ENCODE measurements at places on chromosomes 2 and 18.

DNA sequence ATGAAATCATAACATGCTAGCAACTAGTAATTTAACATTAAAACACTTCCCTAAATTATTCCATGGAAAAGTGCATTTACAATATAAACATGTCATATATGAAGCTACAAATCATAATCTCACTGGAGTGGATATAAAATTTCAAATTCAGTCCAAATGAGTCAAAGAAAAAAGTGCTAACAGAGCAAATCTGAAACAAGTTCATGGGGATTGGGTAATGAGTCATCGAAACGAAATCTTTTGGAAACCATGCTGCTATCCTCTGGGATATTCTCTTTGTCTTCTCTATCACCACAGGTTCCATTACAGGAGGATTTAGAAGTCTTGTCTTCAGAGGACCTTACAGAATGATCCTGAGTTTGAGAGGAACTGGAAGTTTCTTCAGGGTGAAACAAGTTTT, 34.1 kb downstream of the STK17B start:
- no peak for DNase-seq

DNA sequence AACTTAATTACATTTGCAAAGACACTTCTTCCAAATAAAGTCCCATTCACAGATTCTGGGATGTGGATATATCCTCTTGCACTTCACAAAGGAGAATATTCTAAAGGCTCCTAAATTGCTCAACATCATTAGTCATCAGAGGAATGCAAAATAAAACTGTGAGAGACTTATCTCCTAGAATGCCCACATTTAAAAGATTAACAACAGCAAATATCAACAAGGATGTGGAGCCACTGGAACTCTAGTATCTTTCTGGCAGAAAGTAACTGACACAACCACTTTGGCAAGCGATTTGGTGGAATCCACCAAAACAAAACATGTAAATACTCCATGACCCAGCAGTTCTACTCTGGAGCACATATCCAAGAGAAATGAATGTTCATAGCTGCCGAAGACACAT, 4.6 kb downstream of the NEU2 start:
- no peak for DNase-seq

DNA sequence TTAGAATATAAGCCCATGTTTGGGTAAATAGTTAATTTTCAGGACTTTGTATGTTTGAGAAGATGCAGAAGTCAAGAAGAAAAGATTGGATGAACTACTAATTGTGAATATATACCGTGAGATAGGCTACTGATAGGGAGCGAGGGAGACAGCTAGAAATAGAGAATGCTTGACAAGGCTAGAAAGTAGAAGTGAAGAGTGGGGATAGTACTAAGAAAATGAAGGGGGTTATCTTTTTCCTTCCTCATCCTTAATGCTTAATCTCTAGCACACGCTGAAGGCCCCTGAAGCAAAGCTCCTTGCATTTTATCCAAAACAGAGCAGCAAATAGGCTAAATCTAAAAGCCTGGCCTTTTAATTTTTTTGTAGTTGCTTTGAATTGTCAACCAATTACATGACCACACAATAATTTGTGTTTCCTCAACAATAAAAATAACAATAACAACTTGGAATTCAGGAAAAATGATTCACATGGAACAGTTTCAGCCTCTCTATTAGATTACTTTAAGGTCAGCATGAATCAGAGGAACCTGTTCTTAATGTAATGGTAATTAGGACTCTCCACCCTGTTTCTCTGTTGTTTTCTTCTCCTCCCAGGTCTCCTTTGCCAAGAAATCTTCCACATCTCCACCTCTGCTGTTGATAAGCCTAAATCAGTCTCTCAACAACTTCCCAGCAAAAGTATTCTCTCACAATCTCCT, 1071.3 kb upstream of the ZEB2 start:
- DNase-seq: no peak

- no peak for DNase-seq
Observed at GRCh38 chr18:46134920-46135675, 30.9 kb downstream of the HAUS1 start.

DNA sequence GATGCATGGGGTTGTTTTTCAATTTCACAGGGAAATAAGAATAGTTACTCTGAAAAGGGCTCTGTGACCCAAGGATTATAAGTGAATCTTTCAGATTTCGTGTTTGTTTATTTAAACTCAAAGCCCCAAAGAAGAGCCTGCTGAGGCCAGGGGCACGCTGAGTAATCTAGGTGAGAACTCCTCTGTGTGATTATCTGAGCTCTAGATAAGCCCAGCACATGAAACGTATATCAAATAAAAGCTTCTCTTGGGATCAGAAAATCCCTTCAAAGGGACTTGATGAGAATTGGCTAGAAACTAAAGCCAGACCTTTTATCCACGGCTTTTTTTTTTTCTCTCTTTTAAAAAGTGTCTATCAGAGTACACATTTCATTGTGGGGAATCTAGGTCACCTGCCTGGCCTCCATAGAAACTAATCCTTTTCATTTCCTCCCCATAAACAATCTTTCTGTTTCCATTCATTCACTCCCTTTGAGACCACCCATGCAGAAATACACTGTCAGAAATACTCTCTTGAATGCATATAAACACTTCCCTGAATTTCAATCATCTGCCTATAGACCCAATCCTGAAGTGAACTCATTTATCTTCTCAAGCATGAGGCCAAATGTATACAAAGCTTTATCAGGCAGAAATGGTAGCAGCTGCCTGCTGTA, 137.4 kb downstream of the RIT2 start:
- no peak for DNase-seq

DNA sequence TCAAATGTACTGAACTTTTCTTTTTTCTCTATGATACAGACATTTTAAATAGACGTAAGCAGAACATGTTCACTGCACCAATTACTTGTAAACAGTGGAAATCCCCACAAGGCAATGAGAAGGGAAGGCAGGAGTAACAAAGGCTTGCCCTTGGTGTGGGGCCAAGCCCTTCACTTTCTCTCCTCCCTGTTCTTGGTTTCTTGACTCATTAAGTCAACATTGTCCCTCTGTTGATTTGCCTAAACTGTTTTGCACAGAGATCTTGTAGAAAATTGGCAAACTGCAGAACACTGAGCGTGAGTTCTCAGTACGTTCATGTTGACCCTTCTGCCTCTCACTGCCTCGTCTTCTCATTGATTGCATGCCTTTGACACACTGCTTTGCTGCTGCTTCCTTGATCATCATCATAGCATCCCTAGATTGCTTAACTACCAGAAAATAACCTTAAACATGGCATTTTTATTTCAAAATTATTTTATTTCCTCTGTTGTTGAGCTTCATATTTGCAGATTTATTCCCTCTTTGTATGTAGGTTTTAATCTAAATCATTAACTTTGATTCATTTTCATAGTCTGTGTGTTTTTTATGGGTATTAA, 257.7 kb downstream of the PTGR3 start:
- peak; percentile 40 for DNase-seq

GRCh38 chr18:42340423-42341009, 385.5 kb downstream of the PIK3C3 start:
- DNase-seq: no peak

DNA sequence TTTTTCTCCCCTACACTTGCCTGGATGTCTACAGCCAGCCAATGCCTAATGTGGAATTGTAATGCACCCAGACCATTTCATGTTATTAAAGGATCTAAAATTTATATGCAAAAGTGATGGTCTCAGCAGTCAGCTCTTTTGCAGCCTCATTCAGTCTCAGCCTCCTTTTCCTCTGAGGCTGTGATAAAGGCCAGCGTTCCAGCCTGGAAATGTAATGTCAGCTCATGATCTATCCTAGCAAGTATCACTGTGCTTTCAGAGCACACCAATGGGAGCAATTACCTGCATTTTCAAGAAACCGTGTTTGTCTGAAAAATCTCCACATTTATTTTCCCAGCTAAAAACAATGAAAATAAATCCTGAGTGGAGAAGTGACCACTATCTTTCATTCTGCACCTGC, 274.6 kb downstream of the CDH20 start:
- DNase-seq: no peak

Data from NCI-H510A treated with DMSO at 0.1 percent for 48 hours (cell line).